Stimulated activated CD4-positive, alpha-beta T cell treated with anti-CD3 and anti-CD28 coated beads, Interleukin-1b, Interleukin-23, amount 100 ng/mL, for 24 hours (primary cell): ENCODE measurements at places on chromosomes 5 and 9.

DNA sequence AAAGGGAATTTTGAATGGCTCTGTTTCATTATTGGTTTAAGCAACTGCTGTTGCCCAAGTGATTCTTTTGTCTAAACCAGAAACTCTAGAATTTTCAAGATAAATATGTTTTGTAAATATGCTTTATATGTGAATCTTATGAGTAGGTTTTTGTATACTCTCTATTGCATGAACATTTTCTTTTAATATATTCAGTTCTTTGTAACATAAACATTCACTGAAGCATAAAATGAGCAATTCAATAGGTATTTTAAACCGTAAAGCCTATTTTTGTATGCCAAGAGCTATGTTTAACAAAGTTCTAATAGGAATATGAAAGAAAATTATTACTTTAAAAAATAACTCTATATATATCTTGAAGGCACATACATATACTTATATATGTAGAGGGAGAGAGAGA, 293.1 kb downstream of the PSAT1 start:
- no peak for DNase-seq

DNA sequence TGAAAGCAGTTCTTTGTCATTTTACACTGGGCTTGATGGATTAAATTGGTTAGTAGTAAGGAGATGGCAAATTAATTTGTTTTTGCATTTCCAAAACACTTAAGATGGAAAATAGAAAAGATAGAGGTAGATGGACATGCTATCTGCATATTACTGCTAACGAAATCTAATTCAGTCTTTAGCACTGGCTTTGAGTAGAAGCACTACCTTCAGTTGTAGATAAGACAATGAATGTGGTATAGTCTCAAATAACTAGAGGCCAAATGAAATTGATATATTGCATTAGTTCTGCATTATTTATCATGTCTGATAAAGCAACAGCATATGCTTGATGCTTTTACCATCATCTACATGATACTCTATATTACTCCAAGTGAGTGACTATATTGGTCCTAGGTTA, 33.4 kb downstream of the KIAA1958 start:
- no peak for DNase-seq

DNA sequence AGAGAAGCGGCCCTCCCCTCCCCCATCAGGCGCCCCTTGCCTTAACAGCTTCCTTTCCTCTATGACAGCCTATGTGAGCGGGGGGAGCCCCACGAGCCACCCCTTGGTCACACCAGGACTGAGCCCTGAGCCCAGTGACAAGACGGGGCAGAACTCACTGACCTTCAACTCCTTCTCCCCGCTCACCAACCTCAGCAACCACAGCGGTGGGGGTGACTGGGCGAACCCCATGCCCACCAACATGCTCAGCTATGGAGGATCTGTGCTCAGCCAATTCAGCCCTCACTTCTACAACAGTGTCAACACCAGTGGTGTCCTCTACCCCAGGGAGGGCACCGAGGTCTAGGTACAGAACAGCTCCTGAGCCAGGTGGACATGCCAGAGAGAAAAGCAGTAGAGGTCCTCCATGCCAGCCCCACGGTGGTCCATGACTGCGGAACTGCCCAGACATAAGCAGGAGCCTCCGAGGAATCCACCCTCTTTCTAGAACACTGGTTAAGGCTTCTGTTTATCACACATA, 2.6 kb downstream of the FOXI1 start:
- no peak for DNase-seq

DNA sequence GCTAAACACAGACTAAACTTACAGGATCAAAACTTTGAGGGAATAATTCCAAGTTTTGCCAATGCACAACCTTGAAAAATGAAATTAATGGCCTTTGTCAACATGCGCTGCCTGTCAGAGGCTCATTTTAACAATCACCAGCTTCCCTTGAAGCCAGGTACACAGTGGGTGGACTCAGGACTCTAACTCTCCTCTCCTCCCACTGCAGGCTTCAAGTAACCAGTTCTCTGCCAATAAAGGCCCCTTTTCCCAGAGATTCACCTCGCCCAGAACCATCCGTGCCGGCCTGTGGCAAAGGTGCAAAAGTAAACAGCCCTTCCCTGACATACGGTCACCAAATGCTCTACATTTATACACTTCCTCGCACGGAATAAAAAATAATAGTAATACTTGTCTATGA, 18.4 kb upstream of the FBP2 start:
- no peak for DNase-seq

GRCh38 chr5:59003124-59003523, 420.2 kb downstream of the RAB3C start:
- DNase-seq: no peak

DNA sequence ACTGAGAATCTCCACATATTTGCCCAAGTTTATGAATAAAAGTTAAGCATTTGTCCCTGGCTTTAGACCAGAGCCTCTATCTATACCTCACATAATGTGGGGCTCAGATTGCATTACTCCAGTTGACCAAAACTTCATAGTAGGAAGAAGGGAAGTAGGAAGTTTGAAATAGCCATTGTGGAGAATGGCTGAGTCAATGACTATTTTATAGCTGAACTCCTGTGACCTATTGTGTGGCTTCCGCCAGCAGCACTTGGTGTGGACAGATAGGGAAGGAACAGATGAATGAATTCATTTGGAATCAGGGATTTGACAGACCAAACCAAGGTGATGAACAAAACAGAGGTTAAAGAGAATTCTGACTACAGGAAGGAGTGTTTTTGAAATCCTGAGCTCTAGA, 92.9 kb upstream of the LPAR1 start:
- DNase-seq: no peak

- DNase-seq: no peak
Measured at GRCh38 chr5:153222936-153223335, 267.5 kb upstream of the GRIA1 start.

- DNase-seq: no peak
Measured at GRCh38 chr9:131068076-131068816, 28.1 kb upstream of the AIF1L start.

DNA sequence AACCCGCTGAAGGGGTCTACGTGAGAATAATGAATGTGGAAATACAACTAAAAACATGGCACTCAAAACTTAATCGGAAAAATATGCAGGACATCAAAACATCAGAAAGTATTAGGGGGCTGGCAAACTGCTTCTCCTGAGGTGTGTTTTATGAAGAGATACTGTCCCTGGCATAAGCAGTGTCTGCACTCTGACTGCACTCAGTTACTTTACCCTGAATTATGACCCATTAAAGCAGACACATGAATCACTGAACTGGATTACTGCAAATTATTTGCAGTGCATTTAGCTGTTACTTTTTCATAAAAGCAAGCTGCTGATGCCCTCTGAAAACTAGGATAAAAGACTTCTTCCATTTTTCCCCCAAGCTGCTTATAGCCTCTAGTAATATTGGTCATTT, 164.9 kb downstream of the AP3B1 start:
- DNase-seq: no peak

DNA sequence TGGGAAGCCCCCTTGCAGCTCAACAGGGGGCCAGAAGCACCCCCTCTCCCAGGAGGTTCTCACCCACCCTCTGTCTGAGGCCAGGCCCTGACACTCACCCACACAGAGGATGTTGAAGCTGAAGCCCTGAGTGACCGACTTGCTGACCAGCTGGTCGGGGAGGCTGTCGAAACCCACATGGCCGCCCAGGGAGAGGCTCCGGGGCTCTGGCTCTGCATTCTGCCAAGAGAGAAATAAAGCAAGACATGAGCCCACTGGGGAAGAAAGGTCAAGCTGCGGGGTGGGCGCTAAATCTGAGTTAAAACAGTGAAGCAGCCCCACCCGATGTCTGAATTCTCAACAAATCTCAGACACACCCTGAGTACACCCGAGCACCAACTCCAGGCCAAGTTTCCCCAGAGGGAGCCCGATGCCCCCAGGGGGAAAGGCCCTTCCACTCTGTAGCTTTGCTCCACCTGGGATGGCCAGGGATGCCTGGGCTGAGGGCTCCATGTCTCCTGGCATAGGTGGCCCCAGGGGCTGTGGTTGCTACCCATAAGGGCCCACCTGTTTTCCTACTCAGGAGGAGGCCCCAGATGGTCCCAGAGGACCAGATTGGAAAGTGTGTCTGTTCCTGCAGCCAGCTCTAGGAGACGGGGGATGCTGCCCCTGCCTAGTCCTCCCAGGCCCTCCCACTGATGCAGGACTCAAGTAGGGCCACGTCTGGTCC, 11.6 kb downstream of the SEPTIN8 start:
- no peak for DNase-seq

GRCh38 chr5:146390469-146390868, 51.8 kb downstream of the POU4F3 start:
- no peak for DNase-seq

- DNase-seq: no peak
Measured at GRCh38 chr9:18014556-18014955, 435.7 kb downstream of the SH3GL2 start.

DNA sequence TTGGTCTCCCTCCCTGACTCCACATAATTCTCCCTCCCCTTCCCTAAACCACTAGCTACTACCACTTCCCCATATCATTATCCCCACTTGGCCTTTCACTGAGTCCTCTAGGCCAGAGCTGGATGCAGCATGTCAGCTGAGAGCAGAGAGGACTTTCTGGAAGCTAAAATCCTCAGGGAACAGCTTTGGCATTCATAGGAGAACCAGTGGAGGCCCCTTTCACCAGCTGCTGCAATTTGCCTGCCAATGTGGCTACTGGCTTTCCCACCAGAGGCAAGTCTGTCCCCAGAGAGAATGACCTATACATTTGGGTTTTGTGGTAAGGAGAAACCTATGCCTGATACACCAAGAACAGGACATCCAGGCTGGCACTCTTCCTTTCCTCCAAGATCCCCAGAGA, 14.4 kb downstream of the FAM219A start:
- DNase-seq: no peak

DNA sequence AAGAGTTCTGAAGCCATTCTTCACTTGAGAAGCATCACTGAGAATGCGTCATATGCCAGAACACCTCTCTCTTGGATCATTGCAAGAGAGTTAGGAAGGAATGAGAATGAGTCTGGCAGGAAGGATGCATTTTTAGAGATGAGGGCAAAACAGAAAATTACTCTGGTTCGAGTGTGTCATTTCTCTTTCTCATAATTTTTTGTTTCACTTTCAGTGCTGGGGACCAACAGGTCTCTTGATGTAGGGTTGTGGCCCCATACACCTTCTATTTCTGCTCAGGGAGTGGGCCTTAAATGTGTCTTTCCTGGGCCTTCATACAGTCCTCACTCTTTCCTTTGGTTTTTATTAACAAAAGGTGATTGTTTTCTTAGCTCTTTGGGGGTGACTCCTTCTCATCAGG, 302.4 kb downstream of the NR3C1 start:
- no peak for DNase-seq

- DNase-seq: no peak
Measured at GRCh38 chr9:21653091-21653490, 149.3 kb upstream of the MTAP start.

DNA sequence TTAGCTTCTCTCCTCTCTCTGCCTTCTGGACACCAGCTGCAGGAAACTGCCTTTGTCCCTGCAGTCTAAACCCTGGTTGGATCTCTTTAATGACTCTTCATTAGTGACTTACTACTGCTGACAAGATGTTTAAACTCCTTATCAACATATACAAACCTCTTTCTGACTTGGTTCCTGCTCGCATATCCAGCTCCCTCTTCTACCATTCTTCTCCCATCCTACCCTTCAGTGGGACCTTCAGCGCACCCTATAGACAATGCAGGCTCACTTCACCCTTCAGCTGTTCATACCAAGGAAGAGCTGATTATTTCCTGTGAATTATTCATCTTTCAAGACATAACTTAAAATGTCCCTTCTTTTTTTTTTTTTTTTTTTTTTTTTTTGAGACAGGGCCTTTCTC, 436.5 kb downstream of the KIAA0825 start:
- no peak for DNase-seq

DNA sequence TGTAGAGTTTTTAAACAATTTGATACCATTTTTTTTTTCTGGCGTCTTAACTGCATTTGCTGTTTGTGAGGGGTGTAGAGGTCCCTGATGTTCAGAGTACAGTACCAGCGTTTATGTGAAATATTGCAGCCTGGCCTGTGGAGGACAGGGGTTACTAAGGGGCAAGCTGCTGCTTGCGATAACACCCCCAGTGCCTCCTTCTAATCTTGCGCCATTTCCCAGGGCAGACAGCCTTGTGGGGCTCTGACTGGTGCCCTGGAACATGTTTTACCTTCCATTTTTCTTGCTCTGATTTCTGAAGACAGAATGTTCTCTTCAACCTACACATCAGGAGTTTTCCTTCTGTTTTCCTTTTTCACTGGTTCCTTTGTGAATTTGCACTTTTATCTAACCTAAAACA, 142.9 kb downstream of the DOCK8 start:
- DNase-seq: no peak

GRCh38 chr5:150114102-150114641, 27.8 kb upstream of the CSF1R start:
- no peak for DNase-seq

DNA sequence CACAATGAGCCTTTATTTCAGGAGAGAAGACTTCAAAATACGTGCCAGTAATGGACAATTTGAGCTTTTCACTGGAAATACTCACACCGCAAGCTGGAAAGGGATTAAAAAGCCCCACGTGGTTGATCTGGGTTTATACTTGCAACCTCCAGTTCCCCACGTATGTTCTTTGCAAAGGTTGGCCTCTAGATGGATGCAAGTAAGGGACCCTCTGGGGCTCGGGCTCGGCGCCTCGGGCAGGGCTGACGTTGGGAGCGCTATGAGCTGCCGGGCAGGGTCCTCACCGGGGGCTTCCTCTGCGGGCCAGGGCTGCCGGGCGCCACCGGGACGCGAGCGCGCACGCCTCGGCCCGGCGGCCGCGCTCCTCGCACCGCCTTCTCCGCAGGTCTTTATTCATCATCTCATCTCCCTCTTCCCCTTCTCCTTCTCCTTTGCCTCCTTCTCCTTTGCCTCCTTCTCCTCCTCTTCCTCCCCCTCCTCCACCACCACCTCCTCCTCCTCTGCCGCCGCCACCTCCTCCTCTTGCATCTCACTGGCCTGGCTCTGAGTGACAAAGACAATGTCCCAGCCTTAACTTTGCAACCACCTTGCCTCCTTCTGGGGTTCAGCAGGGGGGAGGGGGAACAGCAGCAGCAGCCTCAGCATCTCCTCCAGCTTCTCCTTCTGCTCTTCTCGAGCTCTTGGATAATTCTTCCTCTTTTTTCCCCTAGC, 701 bp upstream of the ZNF462 start:
- DNase-seq: no peak

- DNase-seq: no peak
Measured at GRCh38 chr9:137355761-137356365, 53.8 kb upstream of the NRARP start.

GRCh38 chr5:151740958-151741373, 17.5 kb downstream of the ATOX1 start:
- DNase-seq: no peak

- DNase-seq: no peak
Measured at GRCh38 chr9:126704157-126704891, 90.6 kb downstream of the LMX1B start.

- no peak for DNase-seq
Measured at GRCh38 chr5:66779528-66779927, 183.3 kb downstream of the MAST4 start.

- no peak for DNase-seq
Measured at GRCh38 chr5:123094919-123095797, 6.1 kb downstream of the PRDM6 start.

GRCh38 chr9:31520301-31521085, 864.0 kb upstream of the ACO1 start:
- no peak for DNase-seq

GRCh38 chr5:40790947-40791593, 7.1 kb downstream of the PRKAA1 start:
- no peak for DNase-seq

GRCh38 chr5:94847726-94848125, 229.3 kb downstream of the SLF1 start:
- DNase-seq: no peak
